ENCODE measurements at places on chromosomes 11 and 22.
A peak's percentile ranks its signal among the peaks of the same experiment; 100 is the strongest.

GRCh38 chr11:3153291-3153861 lies 11.7 kb downstream of the OSBPL5 start:
- peak; percentile 23 for DNase-seq

- DNase-seq: no peak
Measured at GRCh38 chr22:48541401-48542098, 1286.1 kb downstream of the BRD1 start.

DNA sequence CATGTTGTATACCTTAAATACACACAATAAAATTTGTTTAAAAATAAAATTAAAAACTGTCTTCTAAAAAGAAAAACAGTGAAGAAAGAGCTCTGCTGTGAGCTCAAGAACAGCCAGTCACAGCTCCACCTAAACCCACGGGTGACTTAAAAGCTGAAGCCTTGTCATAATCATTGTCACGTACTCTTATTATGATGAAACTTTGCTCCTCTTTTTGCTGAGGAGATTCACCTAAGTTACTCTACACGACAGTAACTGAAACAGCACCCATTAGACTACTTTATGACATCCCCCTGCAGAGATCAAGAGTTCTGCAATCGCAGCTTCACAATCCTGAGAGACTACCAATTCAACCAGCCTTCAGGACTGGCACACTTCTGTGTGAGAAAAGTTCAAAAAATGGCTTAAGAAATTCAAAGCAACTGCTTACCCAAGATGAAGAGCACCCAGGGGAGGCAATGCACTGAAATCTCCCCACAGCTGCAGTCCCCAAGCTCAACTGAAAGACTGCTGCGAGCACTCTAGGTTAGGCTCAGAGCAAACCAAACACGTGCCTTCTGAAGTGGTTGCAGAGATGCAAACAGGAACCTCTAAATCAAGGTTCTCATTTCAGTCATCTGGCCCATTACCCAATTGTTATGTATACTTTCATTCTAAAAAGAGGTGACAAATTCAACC lies at the start of gene JAML:
TSS of gene JAML (minus strand) at position 501 of the 678 bp plus-strand sequence. CDS start 10,145 bp downstream, outside the sequence.
- DNase-seq: no peak

DNA sequence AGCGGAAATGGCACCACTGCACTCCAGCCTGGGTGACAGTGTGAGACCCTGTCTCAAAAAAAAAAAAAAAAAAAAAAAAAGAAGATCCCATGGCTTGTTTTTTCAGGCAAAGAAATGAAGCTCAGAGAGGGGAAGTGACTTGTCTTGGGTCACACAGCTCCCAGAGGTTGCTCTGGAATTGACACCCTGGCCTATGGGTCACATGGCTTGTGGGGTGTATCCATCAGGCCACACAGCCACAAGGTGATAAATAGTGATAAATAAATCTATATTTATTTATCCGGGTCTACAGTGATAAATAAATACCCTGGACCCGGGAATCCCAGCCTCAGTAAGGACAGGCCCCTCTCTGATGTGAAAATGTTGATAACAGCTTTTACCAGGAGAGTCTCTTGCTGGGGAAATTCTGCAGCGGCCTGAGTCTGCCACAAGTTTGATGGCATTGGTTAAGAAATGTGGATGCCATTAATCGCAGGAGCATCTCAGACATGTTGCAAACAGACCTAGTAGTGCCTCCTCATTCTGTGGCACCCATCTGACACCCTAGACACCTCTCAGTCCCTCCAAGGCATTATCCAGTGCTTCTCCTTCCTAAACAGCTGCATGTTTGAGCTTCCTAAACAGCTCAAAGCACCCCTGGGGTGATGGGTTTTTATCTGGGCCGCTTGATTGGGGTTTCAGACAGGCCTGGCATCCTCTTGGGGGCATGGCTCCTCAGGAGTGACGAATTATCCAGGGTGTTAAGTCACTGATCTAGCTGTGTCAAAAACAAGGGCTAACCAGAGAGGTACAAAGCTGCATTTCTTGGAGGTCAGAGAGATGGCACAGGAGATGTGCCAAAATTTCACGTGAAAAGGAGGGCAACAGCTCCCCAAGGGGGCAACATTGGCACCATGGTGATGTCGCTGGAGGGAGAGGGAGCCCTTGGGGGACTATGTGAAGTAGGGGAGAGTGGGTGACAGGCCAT lies 1.9 kb upstream of the EMID1 start:
- DNase-seq: no peak

- no peak for DNase-seq
Measured at GRCh38 chr11:108221371-108221770, 1.1 kb downstream of the NPAT start.
